ENCODE measurements at places on chromosomes 7 and 10.

DNA sequence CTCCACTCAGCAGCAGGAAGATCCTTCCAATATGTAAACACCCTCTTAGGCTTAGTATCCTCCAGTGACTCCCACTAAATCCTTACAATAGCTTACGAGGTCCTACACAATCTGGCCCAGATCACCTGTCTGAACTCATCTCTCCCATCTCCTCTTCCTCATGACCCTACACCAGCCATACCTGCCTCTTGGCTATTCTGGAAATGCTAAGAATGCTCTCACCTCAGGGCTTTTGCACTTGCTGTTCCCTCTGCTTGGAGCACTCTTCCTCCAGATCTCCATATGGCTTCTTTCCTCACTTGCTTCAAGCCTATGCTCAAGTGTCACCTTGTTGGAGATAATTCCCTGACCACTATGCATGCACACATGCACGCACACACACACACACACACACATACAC is 50.8 kb upstream of the FRMD4A start:
- no peak for DNase-seq

DNA sequence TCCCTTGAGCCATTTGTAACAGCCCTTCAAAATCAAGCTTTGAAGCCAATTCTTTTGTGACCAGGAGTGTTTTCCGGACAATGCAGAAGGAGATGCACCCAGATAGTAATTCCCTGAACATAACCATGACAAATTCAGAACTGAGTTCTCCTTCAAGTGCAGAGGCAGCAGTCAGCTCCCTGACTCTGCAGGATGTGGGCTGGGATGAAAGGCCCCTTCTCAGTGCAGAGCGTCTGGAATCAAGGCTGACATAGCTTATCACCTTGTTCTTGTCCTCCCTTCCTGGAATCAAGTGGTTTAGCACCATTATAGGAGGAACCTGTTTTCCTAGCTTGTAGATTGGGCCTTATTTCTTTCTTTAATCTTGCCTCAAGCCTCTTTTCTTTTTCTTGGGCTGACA is 143.4 kb downstream of the SORCS3 start:
- no peak for DNase-seq

DNA sequence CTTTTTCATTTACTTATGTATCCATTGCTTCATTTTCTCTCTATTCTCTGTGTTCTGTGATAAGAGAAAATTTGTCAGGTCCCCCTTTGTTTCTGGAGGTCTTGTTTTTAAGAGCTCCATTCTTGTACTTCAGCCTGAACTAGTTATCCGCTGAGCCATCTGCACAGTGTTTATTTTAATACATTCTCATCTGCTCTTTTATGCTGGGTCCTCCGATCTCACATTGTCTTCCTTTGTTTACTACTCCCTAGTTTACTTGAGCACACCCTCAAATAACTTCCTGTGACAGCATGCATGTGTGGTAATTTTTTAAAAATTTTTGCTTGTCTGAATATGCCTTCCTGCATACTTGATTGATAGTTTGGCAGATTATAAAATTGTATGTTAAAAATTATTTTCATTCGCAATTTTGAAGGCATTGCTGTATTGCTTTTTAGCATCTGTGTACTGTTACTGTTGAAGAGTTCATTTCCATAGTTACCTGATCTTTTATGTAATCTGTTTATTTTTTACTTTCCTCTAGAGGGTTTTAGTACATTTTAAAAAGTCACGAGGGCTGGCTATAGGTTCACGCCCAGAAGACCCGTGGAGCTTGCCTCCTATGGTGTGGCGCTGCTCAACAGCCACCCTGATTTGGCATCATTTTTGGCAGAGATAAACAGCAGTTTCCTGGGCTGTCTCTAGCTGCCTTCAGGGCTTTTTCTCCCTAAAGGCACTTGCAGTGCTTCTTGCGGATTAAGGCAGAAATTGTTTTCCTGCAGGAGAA is 31.9 kb downstream of the RSBN1L start:
- DNase-seq, result no peak

DNA sequence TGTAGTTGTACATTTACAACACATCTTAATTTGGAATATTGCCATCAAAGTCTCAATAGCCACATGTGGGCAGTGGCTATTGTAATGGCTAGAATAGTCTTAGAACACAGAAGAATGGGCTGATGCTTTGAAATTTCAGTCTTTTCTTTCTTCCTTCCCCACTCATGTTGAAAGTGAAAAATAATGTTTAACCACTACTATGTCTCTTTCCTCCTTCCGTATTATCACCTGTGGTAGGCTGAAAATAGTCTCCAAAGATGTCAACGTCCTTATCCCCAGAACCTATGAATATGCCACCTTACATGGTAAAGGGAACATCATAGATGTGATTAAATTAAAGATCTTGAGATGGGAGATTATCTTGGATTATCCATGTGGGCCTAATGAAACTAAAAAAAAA is 154.0 kb downstream of the SUGCT start:
- DNase-seq, result no peak

DNA sequence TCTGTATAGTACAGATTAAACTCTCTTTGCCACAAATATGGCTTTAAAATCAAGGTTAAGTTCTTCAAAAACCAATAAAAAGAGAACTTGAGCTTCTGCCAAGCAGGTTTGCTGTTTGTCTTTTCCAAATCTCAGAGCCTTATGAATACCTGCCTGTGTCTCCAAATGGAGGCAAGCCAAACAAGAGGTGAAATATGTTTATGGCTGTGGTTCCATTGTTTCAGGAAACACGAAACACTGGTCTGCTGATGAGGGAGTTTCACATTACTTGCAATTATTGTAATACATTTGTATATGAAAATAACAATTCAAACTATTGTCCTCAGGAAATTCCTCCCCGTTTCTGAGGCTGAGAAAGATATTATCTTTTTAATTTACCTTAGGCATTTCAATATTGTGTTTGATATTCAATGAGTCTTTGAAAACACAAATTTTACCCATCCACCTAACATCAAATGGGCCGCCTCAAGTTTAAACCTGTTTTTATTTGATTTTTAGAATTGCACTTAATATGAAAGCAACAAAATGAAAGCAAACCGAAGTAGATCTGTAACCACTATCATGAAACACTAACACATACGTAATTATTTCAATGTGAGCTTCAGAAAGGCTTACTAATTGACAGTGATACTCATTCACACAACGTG is 359.3 kb downstream of the HGF start:
- DNase-seq, result no peak

Measured in T-helper 1 cell (primary cell).